ENCODE measurements at places on chromosomes 13 and 19.
A peak's percentile ranks its signal among the peaks of the same experiment; 100 is the strongest.

DNA sequence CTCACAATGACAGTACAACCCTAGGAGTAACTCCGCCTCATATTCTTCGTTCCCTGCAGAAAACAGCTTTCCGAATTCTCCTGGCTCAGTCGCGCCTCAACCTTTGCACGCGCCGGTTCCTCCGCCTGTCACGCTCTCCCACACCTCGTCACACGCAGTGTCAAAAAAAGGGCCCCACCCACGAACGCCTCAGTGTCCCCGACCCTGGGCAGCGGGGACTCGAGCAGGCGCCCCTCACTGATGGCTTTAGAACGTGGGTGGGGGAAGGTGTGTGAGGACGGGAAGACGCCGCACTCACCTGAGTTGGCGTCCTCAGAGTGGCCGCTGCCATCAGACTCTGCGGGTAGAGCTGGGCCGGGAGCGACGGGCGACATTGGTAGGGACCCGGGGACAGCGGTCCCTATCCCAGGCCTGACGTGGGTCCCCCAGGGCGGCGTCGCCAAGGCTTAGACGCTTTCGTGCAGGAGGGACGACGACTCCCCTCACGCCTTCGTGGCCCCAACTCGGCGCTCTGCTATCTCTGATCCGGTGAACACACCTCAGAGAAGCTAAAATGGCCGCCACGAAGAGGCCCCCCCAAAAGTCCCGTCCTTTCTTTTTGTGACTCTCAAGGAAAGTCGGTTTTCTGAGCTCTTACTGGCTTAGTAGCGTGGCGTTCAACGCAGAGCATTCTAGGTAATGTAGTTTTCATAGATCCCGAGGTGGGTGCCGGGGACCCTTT is at the start of gene ZNF154:
Gene ZNF154, minus strand, starts transcription at position 564 of the 721 bp plus-strand sequence. Its CDS starts 233 bp downstream, at position 331.
- peak; percentile 25 for DNase-seq

DNA sequence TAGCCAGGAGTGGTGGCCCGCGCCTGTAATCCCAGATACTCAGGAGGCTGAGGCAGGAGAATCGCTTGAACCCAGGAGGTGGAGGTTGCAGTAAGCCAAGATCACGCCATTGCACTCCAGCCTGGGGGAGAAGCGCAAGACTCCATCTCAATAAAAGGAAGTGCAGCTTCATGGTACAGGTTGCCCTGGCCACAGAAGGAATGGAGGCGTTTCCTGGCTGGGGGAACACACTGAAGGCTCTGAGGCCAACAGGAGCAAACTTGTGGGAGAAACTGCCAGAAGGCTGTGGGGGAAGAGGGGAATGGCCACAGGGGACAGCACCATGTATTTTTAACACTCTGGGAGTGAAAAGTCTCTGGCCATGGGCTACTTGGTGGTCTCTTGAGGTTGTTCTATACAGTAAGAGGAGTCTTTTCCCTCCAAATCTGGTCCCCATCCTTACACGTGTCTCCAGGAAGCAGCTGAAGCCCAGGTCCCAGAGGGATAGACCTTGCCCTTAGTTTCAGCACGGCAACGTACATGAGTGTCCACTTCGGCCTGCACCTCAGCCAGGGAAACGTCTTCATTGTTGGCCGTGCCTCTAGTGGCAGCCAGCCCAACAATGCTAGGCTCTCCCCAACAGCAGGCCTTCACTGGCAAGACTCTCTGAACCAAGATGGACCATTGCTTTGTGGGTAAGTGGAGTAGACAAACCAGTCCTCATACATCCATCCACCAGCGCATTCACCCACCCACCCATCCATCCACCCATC is 7.4 kb downstream of the MICOS13 start:
- DNase-seq = no peak

DNA sequence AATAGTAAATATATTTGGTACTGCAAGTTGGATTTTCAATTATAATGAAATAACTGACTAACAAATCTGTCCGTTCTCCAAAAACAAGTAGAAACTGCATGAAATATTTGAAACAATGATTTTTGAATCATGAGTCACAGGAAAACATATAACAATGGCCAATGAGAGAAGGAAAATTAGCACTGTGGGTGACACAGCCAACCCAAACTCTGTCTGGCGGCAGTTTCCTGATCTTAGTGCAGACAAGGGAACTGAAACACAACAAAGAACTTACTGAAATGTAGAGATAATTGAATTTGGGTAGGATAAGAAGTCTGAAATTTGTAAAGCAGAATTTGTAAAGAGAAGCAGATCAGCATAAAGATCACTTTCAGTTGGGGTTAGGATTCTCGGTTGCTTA is 2743.3 kb upstream of the PCDH20 start:
- no peak for DNase-seq

- DNase-seq = no peak
Observed at GRCh38 chr13:40476175-40476958, 190.1 kb downstream of the FOXO1 start.

GRCh38 chr13:107458269-107458668 is 757.1 kb downstream of the LIG4 start:
- no peak for DNase-seq

DNA sequence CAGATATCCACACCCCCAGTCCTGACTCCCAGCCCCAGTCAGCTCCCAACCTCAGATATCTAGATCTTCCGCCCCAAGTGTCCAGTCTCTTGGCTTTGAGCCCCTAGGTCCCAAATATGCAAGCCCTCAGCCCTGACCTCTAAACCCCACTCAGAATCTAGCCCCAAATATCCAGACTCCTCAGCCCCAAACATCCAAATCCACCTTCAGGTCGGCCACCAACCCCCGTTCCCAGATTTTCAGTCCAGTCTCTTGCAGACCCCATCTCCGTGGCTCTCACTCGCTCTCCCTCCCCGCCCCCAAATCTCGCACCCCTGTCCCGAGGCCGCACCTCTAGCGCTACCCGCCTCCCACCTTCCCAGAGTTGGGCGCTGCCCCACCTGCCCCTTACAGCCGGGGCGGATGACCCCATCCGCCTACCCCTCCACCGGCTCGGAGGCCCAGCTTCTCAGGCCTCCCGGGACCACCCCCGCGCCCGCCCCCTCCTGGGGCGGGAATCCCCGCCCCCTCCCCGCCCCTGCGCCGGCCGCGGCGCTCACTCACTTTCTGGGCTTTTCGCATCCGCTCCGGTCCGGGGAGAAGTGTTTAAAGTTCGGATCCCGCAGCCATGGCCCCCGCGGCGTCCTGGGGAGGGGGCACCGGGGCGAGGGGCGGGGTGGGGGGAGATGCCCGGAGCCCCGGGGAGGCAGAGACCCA is 604 bp downstream of the ERFL start:
- DNase-seq = no peak

- no peak for DNase-seq
Observed at GRCh38 chr13:21925720-21926119, 254.8 kb downstream of the FGF9 start.

DNA sequence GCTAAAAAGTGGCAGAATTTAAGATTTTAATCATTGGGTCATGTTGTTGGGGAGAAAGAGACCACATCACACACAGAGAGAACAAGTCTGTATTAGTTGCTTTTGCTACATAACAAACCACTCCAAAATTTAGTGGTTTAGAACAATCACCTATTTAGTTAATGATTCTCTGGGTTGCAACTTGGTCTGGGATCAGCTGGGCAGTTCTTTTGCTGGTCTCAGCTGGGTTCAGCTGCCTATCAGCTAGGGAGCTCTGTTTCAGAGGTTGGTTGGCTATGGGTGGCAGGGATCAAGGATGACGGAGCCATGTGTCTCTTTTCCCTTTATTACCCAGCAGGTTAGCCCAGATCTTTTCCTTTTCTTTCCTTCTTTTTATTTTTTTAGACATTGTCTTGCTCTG is 8.9 kb downstream of the PINLYP start:
- no peak for DNase-seq

- DNase-seq = peak; percentile 46
Observed at GRCh38 chr19:49132974-49133609, 13.7 kb downstream of the PPFIA3 start.

- DNase-seq = no peak
Observed at GRCh38 chr19:30930941-30931706, 418.1 kb downstream of the TSHZ3 start.

DNA sequence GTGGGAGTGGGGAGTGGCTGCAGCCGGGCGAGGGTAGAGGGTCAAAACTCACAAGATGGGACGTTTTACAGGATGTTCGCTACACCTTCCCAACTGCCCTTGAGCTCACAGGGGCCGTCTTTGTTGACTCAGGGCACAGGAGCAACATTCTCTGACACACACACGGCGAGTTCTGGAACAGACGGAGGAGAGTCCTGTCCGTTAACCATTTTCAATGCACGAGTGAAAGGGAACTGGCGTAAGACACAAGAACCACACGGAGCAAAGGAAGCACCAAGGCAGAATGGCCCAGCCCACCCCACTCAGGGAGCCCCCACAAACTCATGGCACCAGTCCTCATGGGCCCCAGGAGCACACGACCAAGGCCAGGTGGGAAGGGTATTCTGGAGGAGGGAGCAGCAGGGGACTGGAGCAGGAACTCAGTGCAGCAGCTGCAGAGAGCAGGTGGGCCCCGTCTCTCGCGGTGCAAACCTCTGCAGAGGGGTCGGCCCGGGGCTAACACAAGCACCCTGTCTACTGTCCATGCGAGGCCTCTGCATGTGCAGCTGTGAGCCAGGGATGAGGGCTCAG is 37.9 kb upstream of the ISYNA1 start:
- DNase-seq = no peak

DNA sequence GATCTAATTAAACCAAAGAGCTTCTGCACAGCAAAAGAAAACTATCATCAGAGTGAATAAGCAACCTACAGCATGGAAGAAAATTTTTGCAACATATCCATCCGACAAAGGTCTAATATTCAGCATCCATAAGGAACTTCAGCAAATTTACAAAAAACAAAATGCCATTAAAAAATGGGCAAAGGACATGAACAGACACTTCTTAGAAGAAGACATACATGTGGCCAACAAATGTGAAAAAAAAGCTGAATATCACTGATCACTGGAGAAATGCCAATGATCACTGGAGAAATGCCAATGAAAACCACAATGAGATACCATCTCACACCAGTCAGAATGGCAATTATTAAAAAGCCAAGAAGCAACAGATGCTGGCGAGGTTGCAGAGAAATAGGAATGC is 32.5 kb downstream of the ZNF582 start:
- no peak for DNase-seq

DNA sequence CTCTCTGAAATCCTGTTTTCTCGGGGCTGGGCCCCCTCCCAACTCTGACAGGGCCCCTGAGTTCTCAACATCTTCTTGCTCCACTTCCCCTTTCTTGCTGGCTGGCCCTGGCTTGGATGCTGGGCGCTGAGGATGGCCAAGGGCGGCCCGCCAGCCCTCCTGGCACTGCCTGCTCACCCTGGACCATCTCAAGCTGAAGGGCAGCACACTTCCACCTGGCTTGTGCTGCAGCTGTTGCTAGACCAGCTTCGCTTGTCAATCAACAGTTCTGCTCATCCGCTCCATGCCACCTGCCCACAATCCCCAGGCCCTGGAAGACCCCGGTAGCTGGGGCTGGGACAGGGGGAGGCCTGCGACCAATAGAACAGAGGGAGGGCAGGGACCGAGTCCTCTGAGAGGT is 6.9 kb upstream of the GMIP start:
- no peak for DNase-seq

DNA sequence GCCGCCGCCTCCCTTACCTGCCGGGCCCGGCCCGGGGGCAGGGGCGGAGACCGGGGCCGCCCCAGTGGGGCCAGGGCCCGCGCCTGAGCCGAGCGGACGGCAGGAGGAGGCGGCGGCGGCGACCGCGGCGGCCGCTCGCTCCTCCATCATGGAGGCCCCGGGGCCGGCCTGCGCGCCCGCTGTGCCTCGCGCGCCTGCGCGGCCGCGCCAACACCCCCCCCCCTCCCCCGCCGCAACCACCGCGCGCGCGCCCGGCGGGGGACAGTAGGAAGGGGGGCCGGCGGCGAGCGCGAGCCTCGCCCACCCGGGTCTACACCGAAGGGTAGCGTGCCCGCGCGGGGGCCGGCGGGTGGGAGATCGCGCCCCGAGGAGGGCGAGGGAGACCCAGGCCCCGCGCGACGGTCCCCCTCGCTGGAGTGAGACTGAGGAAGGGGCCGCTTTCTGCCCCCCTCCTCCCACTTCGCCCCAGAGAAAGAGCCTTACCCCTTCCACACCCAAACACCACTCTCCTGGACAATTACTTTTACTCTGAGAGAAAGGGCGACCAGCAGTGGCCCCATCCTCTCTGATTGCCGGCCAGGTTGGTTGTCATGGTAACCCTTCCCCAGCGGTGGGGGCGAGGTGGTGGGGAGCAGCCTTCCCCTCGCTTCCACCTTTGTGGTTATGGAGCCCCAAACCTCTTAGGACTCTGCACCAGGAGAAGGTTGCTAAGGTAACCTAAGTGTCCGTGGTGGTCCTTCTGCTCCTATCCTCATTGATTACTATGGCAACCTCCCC is at the start of gene STRN4:
Gene STRN4, minus strand, starts transcription at position 170 of the 777 bp plus-strand sequence. Its CDS starts 20 bp downstream, at position 150.
- DNase-seq = peak; percentile 39

GRCh38 chr13:27403727-27404385 is 20.6 kb upstream of the GTF3A start:
- no peak for DNase-seq

- DNase-seq = no peak
Observed at GRCh38 chr13:59472134-59472533, 691.6 kb downstream of the DIAPH3 start.

- DNase-seq = no peak
Observed at GRCh38 chr13:83681547-83681946, 200.7 kb downstream of the SLITRK1 start.

DNA sequence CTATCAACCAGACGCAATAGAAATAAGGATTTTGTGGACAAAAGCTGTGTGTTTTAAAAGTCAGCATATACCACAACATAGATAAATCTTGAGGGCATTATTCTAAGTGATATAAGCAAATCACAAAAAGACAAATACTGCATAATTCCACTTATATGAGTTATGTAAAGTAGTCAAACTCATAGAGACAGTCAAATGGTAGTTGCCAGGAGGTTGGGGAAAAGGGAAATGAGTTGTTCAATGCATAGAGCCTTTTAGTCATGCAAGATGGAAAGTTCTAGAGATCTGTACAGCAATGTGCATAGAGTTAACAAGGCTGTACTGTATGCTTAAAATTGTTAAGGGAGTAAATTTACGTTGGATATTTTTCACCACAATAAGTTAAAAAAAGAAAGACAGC is 244.7 kb downstream of the DCT start:
- DNase-seq = no peak

DNA sequence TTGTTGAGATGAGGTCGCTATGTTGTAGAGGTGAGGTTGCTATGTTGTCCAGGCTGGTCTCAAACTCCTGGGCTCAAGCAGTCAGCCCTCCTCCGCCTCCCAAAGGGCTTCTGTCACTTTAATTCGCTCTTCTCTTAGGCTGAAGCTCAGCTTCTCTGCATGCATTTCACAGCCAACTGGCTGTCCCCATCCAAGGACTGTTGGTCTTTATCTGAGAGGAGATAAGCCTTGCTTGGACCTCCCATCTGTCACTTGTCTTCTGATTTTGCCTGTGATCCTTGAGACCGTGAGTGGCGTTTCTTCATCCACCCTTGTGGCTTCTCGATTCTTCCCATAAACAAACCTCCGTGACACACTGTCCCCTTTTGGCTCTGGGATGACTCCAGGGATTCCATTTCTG is 24.4 kb downstream of the CERS1 start:
- DNase-seq = no peak

GRCh38 chr13:44280456-44280855 is 93.2 kb upstream of the SERP2 start:
- no peak for DNase-seq
